ENCODE measurements at places on chromosomes 2 and 18.

DNA sequence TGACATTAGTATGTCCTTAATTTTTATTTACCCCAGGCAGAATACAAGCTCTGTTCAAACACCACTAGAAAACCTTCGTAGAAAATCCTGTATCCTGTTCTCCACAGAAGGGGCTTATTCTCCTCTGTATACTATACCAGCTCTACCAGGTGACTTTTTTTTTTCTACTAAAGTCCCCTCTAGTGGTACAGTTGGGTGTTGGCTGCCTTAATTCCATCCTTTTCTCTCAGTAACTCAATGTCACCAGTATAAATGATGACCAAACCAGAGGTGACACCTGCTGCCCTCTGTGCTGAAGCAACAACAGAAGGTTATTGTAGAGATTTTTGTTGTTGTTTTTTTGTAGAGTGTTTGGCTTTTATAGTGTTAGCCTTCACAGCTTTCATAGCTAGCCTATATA is 1322.0 kb downstream of the LRP1B start:
- peak; percentile 18 for DNase-seq

- no peak for DNase-seq
These were observed at the start of gene ARHGAP25 for GRCh38 chr2:68734688-68735525. Gene ARHGAP25 (plus strand): TSS chr2:68734811. CDS start chr2:68735200, 389 bp downstream.

DNA sequence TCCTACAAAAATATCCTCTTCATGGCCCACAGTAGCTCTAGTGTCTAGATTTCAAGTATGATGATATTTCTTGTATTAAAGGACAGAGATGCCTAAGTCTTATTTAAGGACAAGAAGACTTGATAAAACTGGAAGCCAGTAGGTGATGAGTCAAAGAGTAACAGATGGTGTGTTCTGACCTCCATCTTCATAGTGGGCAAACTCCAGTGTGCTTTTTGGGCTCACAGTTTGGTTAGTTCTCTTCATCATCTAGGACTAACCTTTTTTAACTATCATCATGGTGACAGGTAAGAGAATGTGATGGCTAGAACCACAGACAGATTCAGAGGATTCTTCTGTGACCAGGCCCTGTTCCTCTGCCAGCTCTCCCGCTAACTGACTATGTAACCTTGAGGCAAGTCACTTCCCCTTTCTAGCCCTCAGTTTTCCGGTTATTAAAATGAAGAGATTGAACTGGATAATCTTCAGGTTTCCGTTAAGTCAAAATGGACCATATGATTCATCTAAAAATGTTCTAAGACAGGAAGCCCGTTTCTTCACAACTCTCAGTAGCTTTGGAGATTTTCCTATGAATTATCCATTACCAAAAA is 140.3 kb upstream of the RASGRP3 start:
- no peak for DNase-seq

DNA sequence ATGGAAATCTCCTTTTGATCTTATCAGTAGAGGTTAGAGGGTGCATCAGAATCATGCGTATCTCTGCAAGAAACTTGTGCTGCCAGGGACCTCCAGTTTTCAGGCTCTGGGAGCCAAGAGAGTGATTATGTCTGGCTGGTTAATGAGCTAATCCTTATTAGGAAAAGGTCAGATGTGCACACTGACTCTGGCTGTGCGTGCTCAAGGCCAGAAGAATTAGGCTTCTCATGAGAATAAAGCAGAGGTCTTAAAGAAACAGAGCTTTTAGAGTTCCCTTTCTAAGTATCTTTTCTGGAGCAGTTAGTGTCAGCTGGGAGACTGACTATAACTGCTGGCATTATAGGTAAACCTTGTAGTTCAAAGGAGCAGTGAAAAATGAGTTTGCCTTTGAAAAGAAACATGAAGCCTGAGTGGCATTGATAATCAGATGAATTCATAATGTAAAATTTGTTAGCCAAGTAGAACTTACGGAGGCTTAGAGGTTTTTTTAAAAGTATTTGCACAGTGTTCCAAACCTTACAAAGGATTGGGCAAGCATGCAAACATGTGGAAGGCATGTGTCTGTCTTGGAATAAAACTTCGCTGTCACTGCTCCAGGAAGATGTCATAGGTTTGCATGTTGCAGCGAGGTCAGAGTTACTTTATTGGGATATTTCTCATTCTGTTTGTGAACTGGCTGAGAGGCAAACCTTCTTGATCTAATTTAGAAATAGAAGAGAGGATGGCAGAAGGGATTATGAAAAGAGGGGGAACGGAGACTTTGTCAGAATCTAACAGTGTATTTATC is 151.7 kb downstream of the ARHGAP28 start:
- DNase-seq = no peak

DNA sequence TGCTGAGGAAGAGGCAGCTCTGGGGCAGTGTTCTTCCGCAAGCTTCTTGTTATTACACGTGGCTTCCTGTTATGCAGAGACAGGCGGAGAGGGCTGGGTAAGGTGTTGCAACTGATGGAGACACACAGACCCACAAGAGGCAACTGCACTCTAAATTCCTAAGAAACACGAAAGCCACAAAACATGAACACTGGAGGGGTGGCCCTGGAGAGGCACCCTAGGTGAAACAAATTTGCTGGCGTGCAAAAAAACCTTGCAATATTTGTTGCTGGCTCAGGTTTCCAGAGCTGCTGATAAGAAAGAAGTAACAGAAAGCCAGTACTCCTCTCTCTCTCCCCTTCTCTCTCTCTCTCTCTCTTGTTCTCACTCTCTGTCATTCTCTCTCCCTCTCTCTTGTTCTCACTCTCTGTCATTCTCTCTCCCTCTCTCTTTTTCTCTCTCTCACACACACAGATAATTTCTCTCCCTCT is 31.8 kb downstream of the ARHGAP25 start:
- DNase-seq = no peak

DNA sequence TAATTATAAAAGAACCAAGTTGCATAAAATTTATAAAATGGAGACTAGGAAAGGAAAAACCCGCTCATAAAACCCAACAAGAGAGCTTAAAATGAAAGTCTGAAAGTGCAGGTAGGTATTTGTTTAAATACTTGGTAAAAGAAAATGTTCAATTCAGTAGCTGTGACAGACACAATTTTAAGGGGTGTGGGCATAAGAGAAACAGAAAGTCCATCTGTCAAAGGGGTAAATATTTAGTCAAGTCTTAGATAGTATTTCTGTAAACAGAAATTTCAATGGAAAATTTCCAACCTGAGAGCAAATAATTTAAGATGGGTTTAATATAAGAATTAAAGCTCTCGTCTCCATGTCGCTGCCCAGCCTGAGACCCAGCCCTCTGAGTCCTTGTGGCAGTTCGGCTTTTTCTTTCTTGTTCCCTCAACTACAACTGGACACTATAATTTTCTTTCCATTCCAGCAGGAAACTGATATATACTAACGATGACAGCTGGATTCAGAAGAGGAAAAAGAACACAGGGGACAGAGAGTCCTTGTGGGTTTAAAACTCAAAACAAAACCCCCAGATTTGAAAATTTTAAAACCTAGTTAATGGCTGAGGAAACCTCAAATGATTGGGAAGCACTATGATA is 88.0 kb upstream of the ZFP36L2 start:
- no peak for DNase-seq

DNA sequence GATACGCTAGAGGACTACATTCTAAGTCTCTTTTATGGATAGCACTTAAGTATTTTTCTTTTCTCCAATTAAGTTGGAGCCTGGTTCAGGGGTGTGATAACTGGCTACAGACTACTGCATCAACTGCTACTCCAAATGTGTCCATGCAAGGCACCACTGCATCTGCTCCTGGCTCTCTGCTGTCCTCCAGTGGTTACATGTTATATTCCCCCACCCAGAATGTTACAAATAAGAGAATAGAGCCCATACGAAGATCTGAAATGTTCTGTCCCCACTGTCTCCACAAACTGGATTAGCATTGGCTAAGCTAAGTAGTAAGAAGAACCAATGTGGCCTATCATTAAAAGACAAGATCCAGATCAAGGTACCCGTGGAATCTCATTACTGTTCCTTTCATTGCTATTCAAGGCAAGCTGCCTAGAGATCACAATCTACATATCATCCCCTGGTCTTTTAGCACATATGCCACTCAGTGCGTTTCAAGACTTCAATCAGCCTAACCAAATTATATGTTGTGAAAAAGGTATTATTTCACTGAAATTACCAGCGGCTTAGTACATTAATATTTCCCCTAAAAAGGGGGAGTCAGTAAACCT is 308.3 kb upstream of the SLC8A1 start:
- peak; percentile 57 for DNase-seq

GRCh38 chr18:3652380-3653262 is 202.6 kb downstream of the TGIF1 start:
- DNase-seq = peak; percentile 11

DNA sequence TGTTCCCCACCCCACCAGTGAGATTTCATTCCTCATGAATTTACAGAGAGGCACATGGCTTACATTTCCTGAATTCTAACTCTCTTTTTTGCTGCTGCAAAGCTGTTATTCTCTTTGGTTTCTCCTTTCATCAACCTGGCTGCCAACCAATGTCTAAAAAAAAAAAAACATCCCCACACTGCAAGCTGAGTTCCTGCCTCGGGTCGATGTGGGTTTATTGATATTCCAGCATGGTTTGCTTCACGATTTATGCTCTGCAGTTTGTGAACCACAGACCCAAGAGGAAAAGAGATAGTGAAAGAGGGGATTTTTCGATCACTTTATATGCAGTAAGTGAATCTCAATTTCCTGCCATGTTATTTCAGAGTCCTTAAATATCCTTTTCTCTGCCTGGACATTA is 363.6 kb downstream of the LPIN1 start:
- DNase-seq = no peak

GRCh38 chr2:631741-632140 is 45.5 kb downstream of the TMEM18 start:
- no peak for DNase-seq

GRCh38 chr2:207792244-207792785 is 22.6 kb upstream of the FZD5 start:
- no peak for DNase-seq
